Activated naive CD4-positive, alpha-beta T cell treated with anti-CD3 and anti-CD28 coated beads for 36 hours (primary cell): ENCODE measurements at places on chromosomes 6 and 20. TPM values are rescaled to one million over a fixed set of nuclear protein-coding genes. Genes with fewer than 3 reads are reported as not detected.

Gene PTPRK
- total RNA-seq: 5.5 TPM

Gene TRIM15
- total RNA-seq: 2.2 TPM

Gene FAM184A
- total RNA-seq: 13.5 TPM

DNA sequence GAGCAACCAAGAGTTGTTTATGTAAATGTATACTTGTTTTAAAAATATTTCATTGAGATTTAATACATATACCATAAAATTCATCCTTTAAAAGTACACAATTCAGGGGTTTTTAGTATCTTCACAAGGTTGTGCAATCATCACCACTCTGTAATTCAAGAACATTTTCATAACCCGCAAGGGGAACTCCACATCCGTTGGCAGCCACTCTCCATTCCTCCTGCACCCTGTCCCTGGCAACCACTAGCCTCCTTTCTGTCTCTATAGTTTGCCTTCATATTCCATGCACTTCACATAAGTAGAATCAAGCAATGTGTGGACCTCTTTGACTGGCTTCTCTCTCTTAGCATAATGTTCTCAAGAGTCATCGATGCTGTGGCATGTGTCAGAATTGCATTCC lies 104.2 kb upstream of the PDE10A start:
- H3K36me3 ChIP-seq: no peaks in the 10 kb centered on the region
- no peaks in the 10 kb centered on the region for H3K4me1 ChIP-seq
- peaks cover 6% of the 10 kb centered on the region for H3K27me3 ChIP-seq

Gene RHAG
- total RNA-seq: not detected

- no peaks in the 10 kb centered on the region for H3K36me3 ChIP-seq
- DNase-seq: no peak
- H3K27ac ChIP-seq: no peak overlapping the region
These were observed 231.0 kb downstream of the MEI4 start for GRCh38 chr6:77883851-77884250.

DNA sequence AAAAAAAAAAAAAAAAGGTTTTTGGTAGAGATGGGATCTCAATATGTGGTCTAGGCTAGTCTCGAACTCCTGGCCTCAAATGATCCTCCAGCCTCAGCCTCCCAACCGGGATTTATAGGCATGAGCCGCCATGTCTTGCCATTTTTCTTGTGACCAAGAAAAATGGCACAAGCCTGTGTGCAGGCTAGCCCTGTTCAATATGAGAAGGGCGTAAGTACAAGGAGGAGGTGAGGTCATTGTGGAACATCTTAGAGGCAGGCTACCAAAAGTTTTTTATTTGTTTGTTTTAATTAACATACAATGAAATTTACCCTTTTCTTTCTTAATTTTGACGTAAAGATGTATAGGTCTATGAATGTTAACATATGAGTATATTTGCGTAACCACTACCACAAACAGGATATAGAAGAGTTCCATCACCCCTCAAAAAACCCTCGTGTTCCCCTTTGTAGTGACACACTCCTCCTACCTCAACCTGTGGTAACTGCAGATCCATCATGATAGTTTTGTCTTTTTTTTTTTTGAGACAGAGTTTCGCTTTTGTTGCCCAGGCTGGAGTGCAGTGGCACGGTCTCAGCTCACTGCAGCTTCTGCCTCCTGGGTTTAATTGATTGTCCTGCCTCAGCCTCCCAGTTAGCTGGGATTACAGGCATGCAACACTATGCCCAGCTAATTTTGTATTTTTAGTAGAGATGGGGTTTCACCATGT lies 28.3 kb upstream of the KIF3B start:
- peak; percentile 61 for DNase-seq
- H3K4me3 ChIP-seq: peak overlapping the region; percentile 45
- peak overlapping the region; percentile 96 for H3K27ac ChIP-seq
- H3K27me3 ChIP-seq: no peaks in the 10 kb centered on the region
- H3K4me1 ChIP-seq: peaks cover 54% of the 10 kb centered on the region

Gene RBPJL
- total RNA-seq: not detected

DNA sequence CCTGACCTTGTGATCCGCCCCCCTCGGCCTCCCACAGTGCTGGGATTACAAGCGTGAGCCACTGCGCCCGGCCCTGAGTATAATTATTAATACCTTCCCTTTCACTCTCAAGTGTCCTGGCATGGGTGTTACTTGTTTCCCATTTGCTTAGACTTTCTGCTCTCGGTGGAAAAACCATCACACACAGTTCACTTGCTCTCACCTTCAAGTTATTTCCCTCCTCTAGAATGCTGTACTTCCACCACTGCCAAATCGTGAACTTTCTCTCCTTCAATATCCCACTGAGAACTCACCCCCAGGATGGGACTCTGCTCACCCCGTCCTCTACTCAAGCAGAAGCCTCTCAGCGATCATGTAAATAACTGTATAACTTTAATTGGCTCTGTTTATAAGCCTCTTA lies 4.6 kb upstream of the HIVEP1 start:
- no peak for DNase-seq
- H3K4me3 ChIP-seq: no peak overlapping the region
- H3K27me3 ChIP-seq: no peaks in the 10 kb centered on the region
- H3K27ac ChIP-seq: no peak overlapping the region
